ENCODE measurements at places on chromosomes 5 and 9.
A peak's percentile ranks its signal among the peaks of the same experiment; 100 is the strongest.

- DNase-seq, result no peak
Measured at GRCh38 chr9:114154600-114155102, 686 bp upstream of the COL27A1 start.

DNA sequence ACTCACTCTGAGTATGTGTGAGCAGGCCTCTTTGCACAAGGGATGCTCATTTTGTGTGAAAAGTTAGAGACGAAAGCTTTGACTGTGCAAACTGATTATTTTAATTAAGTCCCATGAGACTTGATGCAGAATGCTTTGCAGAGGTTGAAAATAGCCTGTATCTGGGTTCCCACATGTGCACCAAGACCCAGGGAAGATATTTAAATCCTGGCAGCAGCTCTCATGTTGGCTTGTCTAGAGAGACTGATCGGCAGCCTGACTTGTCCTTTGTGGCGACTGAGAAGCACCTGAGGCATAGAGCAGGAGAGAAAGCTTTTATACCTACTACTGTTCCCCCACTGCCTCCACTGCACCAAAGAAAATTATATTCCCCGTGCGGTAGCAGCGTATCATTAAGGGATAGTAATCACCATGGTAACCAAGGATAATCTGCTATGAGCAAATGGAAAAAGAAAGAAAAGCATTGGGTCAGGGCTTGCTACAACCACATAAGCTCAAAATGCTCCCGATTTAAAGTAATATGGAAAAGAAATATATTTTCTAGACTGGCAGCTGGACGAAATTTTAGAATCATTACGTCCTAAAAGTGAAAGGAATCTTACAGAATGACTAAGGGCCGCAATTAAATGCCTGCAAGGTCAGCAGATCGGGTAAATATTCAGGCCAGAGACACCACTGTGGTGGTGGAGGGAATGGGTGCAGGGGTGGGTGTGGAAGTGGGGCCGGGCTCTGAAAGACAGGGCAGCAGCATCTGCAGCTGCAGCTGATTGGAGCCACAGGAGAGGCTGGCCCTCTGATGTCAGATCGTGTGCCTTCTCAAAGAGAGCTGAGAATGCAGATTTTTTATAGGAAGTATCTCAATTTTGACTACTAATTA lies 135.3 kb upstream of the EPB41L4A start:
- DNase-seq, result no peak

GRCh38 chr9:103530934-103531333 lies 535.8 kb downstream of the CYLC2 start:
- no peak for DNase-seq

- no peak for DNase-seq
Measured at GRCh38 chr9:29730163-29730562, 2156.9 kb upstream of the C9orf72 start.

GRCh38 chr5:150113047-150113744 lies 26.8 kb upstream of the CSF1R start:
- DNase-seq, result peak; percentile 49

DNA sequence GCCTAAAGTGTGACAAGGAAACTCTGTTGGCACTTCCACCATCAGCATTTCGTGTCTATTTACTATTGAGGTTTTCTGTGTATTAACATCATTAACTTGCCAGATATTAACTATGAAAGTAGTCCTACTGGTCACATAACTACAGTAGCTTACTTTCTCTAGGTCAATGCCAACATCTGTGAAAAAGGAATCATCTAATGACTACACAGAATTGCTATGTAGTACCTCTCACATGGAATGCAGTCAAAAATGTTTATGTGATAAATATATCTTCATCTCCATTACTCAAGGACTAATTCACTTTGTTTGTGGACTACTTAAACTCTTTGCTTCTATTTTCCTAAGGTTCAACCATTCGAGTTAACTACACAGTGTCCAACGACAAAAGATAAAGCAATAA lies 2.1 kb downstream of the SCAI start:
- no peak for DNase-seq

DNA sequence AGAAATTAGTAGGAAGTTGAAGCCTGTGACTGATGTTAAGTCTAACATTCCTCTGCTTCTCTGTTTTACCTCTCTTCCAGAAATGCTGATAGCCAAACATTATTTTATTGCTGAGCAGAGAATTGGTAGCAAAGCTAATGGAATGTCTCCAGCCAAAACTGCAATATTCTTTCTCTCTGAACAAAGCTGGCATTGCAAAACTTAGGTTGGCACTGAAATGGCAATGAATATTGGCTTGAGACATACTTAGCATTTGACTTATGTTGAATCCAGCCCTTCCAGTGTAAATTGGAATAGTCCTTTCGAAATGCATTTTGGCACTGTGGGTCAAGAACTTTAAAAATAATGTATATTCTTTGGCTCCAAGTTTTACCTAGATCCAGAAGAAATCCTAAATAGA lies 21.1 kb downstream of the FAF2 start:
- DNase-seq, result no peak

DNA sequence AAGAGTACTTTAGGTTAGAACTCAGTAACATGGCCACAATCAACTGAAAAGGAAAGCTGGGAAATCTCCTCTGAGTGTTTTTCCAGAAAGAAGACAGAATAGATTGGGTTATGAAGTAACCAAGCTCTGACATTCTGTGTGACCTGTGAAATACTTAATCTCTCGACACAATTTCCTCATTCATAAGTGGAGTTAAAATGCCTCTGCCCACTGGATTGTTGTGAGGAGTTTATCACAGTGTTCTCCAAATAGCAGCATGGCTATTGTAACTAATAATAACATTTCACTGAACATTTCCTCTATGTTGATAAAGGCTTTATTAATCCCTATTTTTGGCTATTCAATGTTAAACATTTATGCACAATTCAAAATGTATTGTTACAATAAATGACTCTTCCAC lies 311.0 kb downstream of the GABRB2 start:
- no peak for DNase-seq

DNA sequence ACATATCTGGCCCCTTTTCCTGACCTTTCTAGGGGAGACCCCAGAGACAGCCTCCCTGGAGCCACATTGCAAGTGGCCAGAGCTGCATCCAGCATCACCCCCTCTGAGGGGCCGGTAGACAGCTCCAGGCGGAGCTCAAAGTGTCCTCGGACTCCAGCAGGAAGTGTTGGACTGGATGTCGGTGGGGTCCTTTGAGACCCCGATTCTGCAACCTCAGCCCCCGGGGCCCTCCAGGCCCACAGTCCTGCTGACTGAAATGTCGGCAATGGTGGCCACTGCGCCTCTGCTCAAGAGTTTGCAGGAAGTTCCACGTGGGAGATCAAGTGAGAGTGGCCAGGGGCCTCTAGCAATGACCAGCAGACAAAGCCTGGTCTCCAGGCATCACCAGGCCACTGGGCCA lies 115.9 kb upstream of the FOXD4L5 start:
- no peak for DNase-seq

GRCh38 chr5:126486332-126486731 lies 63.1 kb downstream of the GRAMD2B start:
- no peak for DNase-seq

DNA sequence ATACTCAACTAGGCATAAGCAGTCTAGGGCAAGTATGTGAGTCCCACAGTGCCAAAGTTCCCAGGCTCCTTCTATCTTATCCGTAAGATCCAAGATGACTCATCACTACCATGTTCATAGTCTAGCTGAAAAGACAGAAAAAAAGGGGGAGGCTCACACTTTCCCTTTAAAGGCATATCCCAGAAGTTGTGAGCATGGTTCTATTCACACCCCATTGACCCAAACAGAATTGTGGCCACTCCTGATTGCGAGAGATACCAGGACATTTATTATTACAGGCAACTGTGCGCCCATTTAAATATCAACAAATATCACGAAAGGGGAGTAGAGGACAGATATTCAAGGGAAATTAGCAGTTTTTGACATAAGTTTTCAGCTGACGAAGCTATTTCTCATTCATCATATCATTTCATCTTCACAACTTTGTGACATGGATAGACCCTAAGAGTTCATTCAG lies 8.1 kb upstream of the PFDN1 start:
- DNase-seq, result peak; percentile 89

- DNase-seq, result no peak
Measured at GRCh38 chr9:35974800-35975199, 16.8 kb upstream of the OR2S2 start.

DNA sequence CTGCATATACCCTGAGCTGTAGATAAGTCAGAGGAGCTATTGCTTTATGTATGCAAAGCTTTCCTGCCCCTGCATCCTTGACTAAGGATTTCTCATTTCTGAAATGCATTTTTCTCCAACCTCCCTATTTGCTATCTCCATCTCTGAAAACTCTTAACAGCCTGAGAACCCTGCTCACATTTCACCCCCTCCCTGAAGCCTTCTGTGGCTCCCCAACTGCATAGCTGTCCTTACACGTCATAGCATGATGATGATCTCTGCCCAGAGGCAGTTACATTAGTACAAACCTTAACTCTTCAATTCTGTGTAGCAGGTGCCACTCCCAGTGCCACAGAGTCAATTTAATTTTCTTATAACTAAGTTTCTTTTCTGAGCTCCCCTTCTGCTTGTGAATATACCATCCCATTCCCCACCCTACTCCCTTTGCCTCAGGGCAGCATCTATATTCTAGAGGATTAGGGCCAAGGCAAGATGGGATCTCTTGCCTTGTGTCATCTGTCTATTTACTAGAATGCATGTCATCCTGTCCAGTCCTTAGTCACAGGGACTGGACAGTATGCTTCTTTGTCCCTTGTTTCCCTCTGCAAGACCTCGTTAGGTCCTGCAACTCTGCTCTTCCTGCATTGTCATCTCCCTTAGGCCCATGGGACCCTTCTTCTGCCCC lies 149.7 kb upstream of the SPRY4 start:
- DNase-seq, result no peak

DNA sequence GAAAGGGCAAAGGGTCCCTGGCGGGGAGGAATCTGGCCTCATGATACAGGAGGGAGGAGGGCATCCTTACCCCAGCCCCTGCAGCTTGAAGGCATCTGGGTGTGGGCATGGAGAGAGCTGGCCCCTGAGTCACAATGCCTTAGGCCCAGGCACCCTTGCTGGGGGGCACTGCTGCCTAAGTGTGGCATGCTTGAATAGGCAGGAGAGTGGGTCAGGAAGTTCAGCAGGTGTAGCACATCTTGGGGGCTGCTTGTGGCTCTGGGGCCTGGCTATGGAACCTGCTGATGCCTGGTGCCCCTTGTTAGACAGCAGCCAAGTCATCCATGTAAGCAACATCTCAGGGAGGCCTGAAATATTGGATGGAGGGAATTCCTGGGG lies 63.1 kb downstream of the HSPA4 start:
- DNase-seq, result no peak
